OCI-LY7 (cell line): ENCODE measurements at places on chromosomes 3 and 15. TPM values are rescaled to one million over a fixed set of nuclear protein-coding genes. Genes with fewer than 3 reads are reported as not detected.

Gene ZNF385D
- not detected in 2 replicates for total RNA-seq

Gene MUC20
- 0.40 and 0.72 TPM in 2 replicates for total RNA-seq

Gene ASB7
- 15.2 and 17.4 TPM in 2 replicates for total RNA-seq

Gene ATP11B
- total RNA-seq: 87.9 and 92.0 TPM in 2 replicates

Gene KIF7
- 0.10 TPM in 1 of 2 replicates, not detected in the other for total RNA-seq

Gene NSMCE3
- total RNA-seq: 18.6 and 18.9 TPM in 2 replicates

Gene SLC28A1
- not detected in 2 replicates for total RNA-seq

DNA sequence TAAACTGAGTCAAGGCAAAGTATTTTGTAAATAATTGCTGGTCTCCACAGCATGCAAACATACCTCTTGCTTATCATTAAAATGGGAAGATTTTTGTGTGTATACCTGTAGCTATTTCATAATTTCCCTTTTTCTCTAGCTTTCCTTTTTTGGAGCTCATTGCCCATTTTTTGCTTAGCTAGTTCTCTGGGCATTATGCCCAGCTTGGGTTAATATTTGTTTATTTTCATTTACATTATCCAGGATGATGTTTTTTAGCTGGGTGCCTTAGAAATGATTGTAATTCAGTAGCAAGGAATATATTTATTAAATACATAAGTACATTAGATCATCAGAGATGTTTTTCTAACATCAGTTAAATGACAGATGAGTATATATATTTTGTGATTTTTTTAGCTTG is 1271.7 kb upstream of the GBE1 start:
- no peak for DNase-seq

DNA sequence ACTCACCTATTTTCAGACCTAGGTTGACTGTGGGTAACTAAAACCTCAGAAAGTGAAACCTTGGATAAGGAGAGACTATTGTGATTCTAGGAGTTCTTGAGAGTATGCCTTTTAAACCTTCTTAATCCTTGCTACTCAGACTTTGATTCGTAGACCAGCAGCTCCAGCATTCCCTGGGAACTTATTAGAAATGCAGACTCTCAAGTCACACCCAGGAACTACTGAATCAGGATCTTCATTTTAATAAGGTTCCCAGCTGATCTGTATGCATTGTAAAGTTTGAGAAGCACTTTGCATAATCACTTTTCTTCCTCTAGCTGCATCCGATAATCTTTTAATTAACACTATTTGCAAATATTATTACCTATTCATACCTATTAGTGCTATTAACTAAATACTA is 480.3 kb upstream of the KCNMB2 start:
- no peak for DNase-seq

GRCh38 chr3:159941038-159942000 is 47.3 kb upstream of the IL12A start:
- no peak for DNase-seq

- no peak for DNase-seq
Observed at GRCh38 chr3:10547413-10547812, 42.0 kb upstream of the ATP2B2 start.

DNA sequence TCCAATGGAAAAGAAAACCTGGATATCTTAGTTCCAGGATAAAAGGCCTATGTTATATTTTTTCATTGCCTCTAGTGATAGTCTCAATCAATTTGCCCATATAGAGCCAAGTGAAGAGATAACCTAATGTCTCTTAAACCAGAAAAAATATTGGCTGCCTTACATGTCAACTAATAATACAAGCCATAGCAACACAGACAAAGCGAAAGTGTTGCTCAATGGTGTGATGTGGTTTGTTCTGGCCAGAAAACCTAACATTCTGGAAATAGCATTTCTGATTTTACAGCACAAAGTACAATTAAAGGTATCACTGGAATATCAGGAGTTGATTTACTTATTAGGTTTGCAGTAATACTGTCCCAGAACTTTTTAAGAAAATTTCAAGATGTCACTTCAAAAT is 101.5 kb downstream of the ATP8B4 start:
- DNase-seq: no peak

DNA sequence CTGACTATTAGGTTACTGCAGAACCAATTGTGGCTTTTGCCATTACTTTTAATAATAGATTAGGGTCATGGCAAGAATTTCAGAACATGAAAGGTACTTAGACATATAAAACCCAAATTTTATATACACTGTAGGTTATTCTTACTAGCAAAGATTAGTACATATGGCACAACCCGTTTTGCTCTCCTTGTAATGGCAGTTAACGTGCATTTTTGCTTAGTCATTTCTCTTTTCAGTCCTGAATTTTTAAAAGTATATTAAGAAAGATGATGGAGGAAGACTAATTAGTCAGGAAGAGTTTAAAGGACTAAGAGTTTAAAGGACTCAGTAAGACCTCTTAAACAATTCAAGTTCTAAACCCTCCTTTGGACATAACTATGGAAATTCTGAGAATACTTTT is 114.0 kb downstream of the PEAK1 start:
- no peak for DNase-seq
